DMS153 (cell line): ENCODE measurements at places on chromosomes 7 and 10.

DNA sequence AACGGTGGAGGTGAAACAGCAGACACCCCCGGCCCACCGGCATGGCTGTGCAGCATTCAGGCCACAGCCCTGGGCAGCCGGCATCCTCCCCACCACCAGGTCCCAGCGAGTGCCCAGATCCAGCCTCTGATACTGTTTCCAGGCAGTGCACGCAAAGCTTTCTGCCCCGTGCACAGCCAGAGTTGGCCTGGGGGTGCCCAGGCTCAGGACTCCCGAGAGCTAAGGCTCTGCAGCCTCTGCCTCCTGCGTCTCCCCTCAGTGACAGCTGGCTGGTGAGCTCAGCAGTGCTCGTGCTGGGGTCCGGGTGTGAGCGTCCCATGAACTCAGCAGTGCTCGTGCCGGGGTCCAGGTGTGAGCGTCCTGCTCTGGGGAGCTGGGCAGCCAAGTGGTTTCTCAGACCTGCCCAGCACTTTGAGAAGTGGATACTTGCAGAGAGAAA is 65.4 kb downstream of the CFAP46 start:
- DNase-seq: no peak

GRCh38 chr7:34260279-34260678 is 354.9 kb downstream of the BMPER start:
- DNase-seq: no peak

DNA sequence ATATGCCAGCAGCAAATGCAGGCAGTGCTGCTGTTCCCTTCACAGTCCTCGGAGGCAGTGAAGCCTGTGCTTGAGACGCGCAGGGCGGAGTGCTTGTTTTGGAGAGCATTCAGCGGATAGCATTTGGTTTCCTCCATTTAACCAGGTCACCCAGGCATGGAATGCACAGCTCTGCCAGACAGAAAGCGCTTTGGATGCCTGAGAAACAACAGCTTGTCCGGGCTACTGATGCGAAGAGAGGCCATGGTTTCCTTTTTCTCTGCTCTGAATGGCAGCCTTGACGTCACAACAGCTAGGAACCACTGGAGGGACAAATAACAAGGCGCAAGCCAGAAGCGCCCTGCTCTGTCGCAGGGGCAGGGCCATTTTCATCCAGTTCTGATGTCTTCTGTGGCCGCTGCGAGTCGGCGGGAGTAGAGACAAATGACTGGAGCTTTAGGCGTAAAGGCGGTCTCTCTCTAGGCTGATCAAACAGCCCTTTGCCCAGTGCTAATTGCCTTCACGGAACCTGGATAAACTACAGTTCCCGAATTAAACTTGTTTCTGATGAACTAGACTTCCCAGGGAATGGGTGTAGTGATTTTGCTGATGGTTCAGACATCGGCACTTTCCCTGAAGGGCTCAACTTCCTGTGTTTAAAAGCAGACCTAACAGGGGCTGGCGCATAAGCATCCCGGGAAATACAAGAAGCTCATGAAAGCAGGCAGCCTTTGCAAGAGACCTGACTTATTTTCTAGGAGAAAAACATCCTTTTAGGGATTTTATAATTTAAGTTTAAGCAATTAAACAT is 187.6 kb upstream of the KLF14 start:
- DNase-seq: peak; percentile 45

DNA sequence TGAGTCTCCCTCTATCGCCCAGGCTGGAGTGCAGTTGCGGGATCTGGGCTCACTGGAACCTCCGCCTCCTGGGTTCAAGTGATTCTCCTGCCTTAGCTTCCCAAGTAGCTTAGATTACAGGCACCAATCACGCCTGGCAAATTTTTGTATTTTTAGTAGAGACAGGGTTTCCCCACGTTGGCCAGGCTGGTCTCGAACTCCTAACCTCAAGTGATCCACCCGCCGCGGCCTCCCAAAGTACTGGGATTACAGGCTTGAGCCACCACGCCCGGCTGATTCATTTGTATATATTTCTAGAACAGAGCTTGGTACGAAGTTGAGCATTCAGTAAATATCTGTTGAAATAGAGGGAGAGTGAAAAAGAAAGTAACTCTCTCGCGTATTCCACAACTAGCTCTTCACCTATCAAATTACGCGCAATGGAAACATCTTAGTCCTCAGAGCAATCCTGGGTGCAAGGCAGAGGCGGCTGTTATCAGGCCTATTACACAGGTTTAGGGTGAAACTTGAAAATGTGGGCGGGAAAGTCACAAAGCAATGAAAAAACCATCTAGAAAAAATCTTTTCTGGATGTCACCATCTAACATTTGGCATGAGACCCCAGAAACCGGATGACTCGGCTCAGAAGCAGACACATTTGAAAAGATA is 707 bp upstream of the GHITM start:
- peak; percentile 43 for DNase-seq

DNA sequence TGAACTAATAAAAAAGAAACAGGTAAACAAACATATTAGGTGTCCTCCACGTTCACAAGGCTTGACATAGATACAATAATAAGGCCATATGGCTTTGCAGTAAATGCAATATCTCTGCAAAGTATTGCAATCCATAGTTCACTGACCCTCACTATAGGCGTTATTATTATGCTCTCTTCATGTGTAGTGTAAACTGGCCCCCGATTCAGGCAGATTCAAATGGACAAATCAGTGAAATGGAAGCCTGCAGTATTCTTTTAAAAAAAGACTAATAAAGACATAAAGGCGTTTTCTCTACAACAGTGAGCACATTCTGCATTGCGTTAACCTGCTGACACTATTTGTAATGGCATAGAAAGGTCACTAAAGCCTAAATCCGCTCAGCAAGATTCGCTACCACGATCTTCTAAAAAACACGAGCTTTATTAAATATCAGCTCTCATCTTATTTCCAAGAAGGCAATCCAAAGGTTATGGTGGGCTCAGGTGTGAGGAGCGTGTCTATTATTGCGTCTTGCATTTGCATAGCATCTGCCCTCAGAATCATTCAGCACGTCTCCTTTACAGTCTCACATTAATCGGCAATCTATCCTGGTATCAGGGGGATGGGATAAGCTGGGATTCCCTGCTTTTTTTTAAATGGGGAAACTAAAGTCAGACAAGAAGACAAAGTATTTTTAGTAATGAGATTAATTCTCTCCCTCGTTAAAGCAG is 36.2 kb downstream of the FRMD4A start:
- DNase-seq: no peak

DNA sequence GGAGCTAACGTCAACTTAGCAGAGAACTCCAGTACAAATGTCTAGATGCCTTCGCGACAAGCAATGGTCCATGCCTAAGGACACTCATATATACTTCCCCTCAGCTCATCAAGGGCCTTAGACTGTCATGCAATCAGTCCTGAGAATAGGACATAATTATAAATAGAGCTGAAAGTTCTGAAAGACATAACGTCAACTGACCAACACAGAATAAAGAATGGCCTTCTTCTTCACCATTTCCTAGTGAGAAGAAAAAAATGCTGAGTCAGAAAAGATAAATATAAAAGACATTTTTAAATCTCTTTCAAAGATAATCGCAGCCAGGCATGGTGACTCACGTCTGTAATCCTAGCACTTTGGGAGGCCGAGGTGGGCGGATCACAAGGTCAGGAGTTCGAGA is 83.2 kb downstream of the ARMH3 start:
- DNase-seq: no peak

- DNase-seq: no peak
These were observed 105.8 kb downstream of the USP6NL start for GRCh38 chr10:11505639-11506038.

DNA sequence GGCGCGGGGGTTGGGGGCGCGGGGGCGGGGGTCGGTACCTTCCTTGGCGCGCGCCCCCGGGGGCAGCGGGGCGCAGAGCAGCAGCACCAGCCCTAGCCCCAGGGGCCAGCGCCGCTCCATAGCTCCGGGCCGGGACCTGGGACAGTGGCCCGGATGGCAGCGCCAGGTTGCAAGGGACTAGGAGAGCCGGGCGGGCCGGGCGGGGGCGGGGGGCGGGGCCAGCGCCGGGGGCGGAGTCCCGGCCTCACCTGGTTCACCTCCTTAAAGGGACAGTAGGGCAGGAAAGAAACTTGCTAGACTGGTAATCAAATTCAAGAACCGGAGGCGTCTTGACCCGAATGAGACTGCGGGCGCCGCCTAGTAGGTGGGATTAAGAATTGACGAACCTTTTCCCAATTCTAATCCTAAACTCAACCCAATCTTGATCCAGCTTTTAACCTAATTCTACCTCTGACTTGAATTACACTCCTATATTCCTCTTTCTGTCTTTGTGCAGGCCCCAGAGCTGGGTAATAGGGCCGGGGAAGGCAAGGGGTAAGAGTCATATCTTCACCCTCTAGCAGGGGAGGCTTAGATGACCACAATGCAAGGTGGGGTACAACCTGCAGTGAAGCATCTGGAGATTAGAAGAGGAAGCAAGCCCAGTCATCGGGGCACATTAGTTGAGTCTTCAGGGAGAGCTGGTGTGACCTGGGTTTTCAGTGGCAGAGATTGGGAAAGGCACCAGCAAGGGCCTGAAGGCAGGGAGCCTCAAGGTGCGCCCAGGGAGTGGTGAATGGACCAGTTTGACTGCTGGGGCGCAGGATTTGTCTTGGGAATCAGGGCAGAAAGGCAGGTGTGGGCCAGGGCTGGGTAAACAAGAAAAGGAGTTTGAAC is at the start of gene EPHA1:
Gene EPHA1, minus strand, starts transcription at position 171 of the 876 bp plus-strand sequence. Its CDS starts 51 bp downstream, at position 120.
- no peak for DNase-seq

DNA sequence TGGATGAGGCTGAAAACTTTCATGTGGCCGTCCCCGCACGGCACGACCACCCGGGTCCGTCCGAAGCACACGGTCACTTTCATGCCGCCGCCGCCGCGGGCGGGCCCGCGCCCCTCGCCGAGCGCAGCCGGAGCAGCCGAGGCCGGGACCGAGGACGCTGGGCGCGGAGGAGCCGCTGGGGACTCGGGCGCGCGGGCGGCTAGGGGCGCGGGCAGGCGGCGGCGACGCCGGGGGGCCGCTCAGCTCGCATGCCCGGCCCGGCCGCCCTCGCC is 247 bp downstream of the PARD3 start:
- DNase-seq: no peak

DNA sequence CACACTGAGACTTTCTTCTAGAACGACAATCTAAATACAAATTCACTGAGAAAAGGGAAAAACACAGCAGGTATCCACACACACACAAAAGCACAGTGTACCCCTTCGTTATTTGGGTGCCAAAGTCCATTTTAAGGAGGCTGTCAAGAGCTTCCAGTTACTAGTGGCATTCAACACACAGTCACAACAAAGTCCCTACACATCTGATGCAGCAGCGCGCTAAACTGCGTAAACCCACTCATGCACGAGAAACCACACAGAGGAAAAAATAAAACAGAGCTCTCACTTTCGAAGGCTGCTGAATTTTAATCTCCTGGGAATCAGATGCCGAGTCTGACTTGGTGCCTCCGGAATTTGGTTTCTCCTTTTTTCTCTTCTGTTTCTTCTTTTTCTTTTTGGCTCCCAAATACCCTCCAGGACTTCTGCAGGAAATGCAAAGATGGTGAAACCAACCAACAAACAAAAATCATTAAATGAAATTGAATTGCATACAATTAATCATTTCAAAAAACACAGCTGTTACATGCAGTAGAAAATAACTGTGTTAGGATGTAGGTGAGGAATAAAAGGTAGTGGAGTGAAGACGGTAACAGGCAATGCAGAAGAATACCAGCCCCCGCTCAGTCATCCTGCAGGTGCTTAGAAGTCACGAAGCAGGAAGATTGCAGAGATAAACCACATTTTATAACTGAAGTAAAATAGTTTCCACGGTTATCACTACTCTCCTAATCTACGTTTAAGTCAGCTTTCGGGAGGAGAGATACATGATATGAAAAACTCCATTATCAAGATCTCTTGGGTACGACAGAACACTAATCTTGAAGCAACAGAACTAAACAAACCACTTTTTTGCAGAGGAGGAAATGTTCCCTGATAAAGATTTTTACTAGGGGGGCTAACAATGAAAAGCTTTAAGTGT is 27.1 kb downstream of the NMT2 start:
- no peak for DNase-seq

DNA sequence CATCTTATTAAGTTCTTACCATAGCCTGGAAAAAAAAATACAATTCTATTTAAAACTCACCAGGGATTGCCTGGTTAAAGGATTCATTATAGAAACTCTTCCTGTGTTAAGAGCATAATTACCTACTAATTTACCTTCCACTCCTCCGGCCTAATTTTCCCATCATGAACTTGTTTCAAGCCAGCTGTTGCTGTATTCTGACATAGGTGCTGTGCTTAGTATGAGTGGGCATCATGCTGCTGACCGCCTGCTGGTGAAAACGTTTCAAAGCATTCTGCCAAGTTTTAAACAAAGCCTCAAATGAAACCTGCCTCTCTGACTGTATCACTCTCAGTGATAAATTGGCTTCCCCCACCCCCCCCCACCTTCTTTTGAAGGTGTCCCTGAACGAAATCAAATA is 47.8 kb upstream of the KCNMA1 start:
- DNase-seq: no peak

DNA sequence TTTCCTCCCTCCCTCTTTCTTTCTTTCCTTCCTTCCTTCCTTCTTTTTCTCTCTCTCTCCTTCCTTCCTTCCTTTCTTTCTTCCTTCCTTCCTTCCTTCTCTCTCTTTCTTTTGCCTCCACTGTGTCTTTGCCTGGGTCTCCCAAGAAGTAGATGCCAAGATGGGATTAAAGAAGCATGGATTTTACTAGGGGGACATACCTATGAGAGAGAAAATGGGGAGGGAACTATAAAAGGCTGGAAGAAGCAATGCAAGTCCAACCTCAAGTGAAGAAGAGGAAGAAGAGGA is 33.3 kb upstream of the CRTAC1 start:
- no peak for DNase-seq

DNA sequence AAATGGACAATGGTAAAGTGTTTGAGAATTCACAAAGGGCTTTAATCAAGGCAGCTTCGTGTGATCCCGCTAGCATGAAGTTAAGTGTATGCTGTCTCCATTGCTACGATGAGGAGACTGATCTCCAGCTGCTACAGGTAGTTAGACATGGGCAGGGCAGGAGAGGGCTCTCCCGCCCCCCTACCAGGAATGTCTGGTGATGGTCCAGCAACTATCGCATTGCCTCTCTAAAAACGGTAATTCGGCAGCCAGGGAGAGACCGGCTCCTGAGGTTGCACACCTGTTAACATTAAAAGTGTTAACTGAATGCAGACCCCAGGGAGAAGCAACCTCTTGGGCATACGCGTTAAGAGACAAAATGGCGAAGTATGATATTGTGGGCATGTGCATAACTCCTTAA is 37.9 kb downstream of the SVIL start:
- DNase-seq: no peak

GRCh38 chr7:2488681-2489080 is 12.5 kb upstream of the GRIFIN start:
- no peak for DNase-seq

GRCh38 chr10:13882119-13882711 is 295.4 kb downstream of the PRPF18 start:
- no peak for DNase-seq

GRCh38 chr10:61905837-61906561 is 4.5 kb downstream of the ARID5B start:
- no peak for DNase-seq
